ENCODE measurements at places on chromosomes 5 and 9.
A peak's percentile ranks its signal among the peaks of the same experiment; 100 is the strongest.

DNA sequence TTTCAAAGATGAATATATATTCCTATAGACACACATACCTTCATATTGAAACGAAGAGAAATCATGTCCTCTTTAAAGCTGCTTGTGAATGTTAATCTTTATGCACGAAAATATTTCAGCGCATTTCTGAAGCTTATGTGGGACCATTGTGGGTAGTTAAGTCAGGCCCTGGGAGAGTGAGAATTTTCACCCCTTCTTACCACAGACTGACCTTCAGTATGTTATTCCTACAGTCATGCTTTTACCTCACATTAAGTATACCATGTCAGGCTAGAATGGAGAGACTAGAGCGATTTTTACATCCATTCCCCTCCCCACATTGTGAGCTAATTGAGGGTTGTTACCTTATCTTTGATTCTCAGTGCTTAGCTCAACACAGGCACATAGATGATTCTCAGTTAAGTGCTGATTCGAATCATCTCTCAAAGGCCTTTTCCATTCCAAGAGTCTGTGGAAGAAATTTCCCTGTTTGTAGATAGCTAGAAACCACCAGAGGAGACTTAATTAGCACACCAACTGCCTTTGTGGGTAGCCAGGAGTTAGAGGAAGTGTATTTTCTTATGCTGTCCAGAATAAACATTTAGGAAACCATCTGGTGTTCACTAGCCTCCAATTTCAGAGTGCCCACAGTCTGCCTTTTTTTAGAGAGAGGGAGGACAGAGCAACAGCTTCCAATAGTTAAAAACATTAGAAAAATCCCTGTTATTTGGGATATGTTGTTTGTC, 110.5 kb downstream of the MEGF10 start:
- DNase-seq = no peak

DNA sequence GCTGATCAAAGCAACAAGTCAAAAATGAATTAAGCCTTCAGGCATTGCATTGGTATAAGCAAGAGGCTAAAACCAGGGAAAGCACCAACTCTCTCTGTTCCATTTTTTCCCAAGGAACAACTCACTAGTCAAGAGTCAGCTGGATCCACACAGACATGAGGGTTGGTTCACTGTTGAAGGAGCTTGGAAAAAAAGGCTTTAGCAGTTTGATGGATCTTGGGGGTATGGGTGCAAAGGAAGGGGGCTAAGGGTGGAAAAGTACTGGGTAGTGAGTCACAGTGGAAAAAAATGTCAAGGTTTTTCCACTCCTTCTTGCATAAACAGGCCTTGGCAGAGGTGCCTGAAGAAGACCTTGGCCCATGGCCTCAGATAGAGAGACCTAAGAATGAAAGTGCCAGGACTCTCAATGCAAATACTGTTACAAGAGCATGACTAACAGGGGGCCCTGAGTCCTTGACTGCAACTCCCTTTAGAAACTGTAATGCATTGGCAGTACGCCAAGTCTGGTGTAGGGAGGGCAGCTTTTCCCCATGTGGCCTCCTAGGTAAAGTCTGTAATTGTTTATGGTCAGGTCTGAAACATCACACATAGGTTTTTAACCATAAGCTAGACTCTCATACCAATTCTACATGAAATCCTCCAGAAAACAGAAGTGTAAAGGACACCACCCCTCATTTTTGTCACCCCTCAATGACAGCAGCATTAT, 23.7 kb downstream of the ACTL7A start:
- peak; percentile 23 for DNase-seq

GRCh38 chr5:41127967-41128690, 57.0 kb upstream of the MROH2B start:
- no peak for DNase-seq

GRCh38 chr9:88258024-88258423, 119.7 kb upstream of the SPATA31C2 start:
- peak; percentile 29 for DNase-seq

- DNase-seq = no peak
These were observed 539.8 kb downstream of the PRELID2 start for GRCh38 chr5:145295236-145295835.

DNA sequence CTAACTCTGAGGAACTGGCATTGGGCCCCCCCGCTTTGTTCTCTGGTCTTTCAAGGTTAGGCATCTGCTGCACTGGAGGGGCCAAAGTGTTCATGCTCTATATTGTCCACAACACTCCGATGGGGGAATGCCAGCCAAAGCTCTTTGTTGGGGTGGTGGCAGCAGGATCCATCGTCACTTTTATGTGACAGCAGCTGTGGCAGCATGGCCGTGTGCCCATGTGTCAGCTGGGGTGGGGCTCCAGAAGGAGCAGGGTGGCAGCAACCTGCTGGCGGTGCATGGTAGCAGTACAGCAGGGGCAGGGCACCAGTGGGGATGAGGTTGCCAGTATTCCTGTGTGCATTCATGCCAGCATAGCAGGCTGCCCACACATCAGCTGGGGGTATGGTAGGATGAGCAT, 28.2 kb downstream of the ITGA2 start:
- no peak for DNase-seq

DNA sequence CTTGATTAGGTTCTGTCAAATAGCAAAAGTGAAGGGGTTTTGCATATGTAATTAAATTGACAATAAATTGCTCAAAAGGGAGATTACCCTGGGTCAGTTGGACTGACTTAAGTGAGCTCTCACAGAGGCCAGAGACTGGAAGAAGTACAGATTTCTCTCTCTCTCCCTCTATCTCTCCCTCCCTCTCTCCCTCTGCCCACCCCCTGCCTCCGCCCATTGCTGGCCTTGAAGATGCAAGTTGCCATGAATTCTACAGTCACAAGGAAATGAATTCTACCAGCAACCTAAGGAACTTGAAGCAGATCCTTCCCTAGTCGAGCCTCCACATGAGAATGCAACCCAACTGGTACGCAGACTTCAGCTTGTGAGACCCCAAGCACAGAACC, 119.2 kb downstream of the LPAR1 start:
- no peak for DNase-seq

DNA sequence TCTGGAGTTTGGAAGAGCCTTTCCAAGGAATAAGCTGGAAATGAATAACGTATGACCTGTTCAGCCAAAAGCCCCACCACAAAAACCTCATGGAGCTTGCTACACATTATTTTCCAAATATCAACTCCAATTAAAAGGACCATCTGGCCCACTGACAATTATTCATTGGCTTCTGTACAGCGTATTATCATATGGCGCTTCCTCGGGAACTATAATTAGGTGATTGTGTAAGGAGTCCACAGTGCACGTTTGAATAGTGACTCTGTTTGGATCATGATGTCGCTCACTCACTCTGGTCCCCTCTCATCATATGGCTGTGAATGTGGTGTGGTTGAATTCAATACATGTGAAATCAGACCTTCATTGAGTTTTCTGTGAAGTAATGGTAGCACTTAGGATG, 52.1 kb downstream of the GDNF start:
- no peak for DNase-seq

- DNase-seq = no peak
These were observed 9.5 kb downstream of the LPCAT1 start for GRCh38 chr5:1514027-1514818.

- no peak for DNase-seq
These were observed 925.3 kb downstream of the TLE4 start for GRCh38 chr9:80496901-80497556.

GRCh38 chr5:59605915-59606314, 287.6 kb downstream of the PDE4D start:
- DNase-seq = no peak

DNA sequence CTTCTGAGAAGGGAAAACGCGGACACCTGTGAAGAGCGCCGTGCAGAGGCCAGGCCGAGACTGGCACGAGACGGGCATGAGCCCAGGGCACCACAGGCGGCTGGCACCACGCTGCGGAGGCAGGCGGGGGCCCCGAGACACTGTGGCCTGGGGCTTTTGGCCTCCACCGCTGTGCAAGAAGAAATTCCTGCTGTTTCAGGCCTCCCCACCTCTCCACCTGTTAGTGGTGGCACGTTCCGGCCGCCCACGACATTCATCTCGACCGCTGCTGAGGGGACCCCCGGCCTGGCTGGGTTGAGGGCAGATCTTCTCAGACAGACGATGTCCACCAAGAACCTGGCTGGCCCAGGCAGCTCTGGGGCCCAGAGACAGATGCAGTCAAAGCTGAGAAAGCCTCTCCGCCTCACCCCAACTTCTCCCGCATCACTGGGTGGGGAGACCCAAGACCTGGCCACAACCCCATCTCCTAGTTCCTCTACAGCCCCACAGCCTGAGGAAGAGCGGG, 11.5 kb downstream of the NACC2 start:
- DNase-seq = no peak

DNA sequence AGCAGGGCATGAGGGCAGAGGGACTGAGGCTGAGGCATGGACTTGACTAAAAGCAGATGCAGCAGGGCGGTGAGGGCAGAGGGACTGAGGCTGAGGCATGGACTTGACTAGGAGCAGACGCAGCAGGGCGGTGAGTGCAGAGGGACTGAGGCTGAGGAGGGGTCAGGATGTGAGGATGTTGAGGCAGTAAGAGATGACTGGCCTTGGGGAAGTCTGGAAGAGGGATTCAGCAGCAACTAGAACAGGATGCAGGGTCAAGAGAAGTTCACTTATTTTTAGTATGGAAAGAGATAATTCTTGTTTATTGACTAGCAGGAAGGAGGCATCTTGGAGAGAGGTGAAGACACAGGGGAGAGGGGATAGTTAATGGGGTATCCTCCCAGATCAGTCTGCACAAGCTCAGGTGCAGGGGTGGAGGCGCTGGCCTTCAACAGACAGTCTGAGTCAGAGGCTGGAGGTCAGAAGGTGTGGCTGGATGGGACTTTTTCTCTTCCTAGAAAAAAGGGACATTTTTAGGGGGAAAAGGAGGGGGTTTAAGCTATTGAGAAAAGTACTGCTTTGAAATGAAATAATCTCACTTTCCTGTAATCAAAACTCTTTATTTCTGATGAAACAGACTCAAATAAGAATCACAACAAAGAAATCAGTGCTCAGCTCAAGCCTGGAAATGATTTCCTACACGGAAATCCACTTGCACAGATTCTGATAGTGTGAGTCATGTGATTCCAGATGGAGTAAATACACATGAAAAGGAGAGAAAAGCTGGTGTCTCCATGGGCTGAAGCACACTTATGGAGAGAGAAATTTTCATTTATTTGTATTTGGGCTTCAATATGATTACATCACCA, 130.9 kb downstream of the PALM2AKAP2 start:
- DNase-seq = no peak

DNA sequence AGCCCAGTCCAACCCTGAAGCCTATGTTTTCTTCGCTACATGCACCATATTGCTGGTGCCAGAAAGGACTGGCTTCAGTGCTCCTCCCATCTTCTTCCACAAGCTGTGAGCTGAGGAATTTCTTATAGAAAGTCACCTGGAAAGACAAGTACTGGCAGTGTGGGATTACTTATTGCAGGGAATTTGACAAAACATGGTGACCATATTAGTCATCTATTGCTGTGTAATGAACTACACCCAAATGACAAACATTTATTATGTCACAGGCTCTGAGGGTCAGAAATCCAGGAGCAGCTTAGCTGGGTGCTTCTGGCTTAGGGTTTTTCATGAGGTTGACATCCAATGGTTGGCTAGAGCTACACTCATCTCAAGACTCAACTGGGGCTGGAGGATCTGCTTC, 75.5 kb downstream of the ENTREP1 start:
- no peak for DNase-seq

GRCh38 chr5:65926893-65927292, 518 bp downstream of the ERBIN start:
- no peak for DNase-seq

DNA sequence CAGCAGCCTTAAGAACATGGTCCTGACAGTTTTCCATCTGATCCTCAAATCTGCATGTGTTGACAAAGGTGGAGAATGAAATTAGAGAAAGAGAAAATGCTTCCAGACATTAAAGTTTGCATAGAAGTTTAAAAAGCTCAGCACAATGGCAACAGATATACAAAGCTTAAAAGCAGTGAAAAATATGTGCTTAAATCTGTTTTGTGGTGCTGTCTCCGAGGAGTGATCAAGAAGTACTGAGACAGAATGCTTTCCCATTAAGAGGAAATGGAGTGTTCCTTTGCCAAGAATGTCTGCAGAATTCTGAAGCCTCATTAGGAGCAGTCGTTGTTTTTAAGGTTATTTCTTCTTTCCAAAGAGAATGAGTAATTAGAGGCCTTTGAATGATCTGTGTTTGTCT, 131.4 kb downstream of the MCTP1 start:
- no peak for DNase-seq

- no peak for DNase-seq
These were observed 21.3 kb downstream of the GLT6D1 start for GRCh38 chr9:135617991-135618411.

DNA sequence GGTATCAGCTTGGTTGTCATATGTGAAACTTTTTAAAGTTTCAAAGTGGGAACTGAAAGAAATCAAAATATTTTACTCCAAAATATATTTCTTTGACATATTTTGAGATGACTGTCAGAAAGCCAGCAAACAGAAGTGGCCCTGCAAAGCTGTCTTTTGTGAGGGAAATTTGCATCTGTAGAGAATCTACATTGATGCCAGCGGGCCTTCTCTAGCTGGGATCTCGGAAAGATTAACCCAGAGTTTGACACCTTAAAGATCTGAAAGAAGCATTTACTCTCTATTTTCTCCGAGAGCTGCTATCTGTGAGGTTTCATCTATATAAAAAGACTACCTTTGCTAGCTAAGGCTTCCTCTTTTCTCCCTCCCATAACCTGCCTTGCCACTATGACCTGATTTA, 303.6 kb downstream of the FBXL17 start:
- no peak for DNase-seq

- peak; percentile 77 for DNase-seq
These were observed 14.0 kb upstream of the LOX start for GRCh38 chr5:122091936-122092600.

DNA sequence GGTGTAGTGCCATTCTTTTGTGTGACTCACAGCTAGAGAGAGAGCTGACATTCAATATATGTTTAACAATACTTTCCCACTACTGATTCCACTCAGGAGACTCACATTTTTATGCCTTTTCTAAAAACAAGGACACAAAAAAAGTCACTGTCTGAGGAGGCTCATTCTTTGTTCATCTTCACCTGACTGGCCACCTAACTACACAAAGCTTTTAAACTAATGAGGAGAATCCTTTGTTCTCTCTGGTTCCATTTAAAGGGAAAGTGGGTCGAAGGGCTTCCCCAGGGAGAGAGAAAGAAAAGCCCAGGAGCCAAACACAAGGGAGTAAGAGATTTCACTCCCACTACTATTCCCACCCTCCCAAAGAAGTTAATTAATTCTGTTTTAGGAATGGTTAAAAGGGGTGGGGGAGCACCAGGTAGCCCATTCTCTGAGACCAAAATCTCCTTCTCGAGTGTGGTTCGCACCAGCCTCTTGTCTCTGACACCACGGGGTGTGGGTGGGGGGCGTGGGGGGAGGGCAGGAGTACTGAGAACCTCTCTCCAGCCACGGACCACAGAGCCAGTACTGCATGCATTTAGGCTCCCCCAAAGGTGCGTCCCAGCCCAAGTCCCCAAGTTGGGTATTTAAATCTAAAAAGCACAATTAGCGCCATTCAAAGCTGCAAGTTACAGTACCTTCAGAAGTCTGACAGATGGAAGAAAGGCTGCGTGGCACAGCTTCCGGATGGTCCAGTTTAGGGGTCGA, 747 bp downstream of the TRPM3 start:
- no peak for DNase-seq

- DNase-seq = no peak
These were observed at the start of gene TMEFF1 for GRCh38 chr9:100472788-100473275. Gene TMEFF1 (plus strand): TSS chr9:100473149. CDS start chr9:100473545, 396 bp downstream.

- DNase-seq = no peak
These were observed 181.8 kb downstream of the NXNL2 start for GRCh38 chr9:88716596-88717290.
